Left lung (tissue), 14 donors: ENCODE measurements at places on chromosomes 11 and 22. TPM values are rescaled to one million over a fixed set of nuclear protein-coding genes. Genes with fewer than 3 reads are reported as not detected.

GRCh38 chr22:11629661-11630385 lies 3898.2 kb upstream of the OR11H1 start:
- no peak overlapping the region for H3K27ac ChIP-seq
- no peak for DNase-seq
- H3K36me3 ChIP-seq = no peaks in the 10 kb centered on the region
- H3K4me3 ChIP-seq = no peak overlapping the region
- H3K4me1 ChIP-seq = no peaks in the 10 kb centered on the region

GRCh38 chr11:35151241-35151640 lies 12.3 kb downstream of the CD44 start:
- H3K27ac ChIP-seq = no peak overlapping the region
- no peaks in the 10 kb centered on the region for H3K36me3 ChIP-seq
- no peaks in the 10 kb centered on the region for H3K27me3 ChIP-seq
- DNase-seq = no peak
- H3K4me1 ChIP-seq = peaks cover 96% of the 10 kb centered on the region
- H3K4me3 ChIP-seq = no peak overlapping the region

DNA sequence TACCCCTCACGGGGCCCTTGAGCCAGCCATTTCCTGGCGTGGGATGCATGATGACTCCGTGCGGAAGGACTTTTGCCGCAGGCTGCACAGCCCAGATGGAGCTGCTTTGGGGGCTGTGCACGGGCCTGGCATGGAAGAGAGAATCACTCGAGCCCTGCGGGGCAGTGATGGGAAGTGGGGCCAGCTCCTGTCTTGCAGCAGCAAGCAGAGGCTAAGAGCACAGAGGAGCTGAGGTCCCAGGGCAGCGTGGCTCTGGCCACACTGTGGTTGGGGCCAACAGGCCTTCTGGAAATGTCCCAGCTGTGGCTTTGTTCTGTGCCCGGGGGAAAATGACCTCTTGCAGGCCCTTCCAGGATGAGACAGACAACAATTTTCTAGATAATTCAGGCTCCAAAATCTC lies 92.7 kb upstream of the TIMP3 start:
- peaks cover 6% of the 10 kb centered on the region for H3K4me1 ChIP-seq
- H3K27me3 ChIP-seq = no peaks in the 10 kb centered on the region
- no peak overlapping the region for H3K4me3 ChIP-seq
- H3K27ac ChIP-seq = no peak overlapping the region
- no peak for DNase-seq
- no peaks in the 10 kb centered on the region for H3K36me3 ChIP-seq

GRCh38 chr11:16611926-16612565 lies 126.4 kb upstream of the C11orf58 start:
- peaks cover 89% of the 10 kb centered on the region for H3K27me3 ChIP-seq
- no peaks in the 10 kb centered on the region for H3K36me3 ChIP-seq
- H3K4me3 ChIP-seq = no peak overlapping the region
- DNase-seq = no peak
- H3K27ac ChIP-seq = no peak overlapping the region

- H3K27ac ChIP-seq = no peak overlapping the region
- DNase-seq = no peak
Measured at GRCh38 chr22:49880281-49880680, 26.6 kb downstream of the ZBED4 start.

The MAPK11 gene
- 10.3 TPM for total RNA-seq

The OR4C46 gene
- not detected for total RNA-seq

The PATE4 gene
- total RNA-seq = not detected
